ENCODE measurements at places on chromosomes 7 and 10.
A peak's percentile ranks its signal among the peaks of the same experiment; 100 is the strongest.

GRCh38 chr7:90938371-90938770 lies 325.9 kb upstream of the FZD1 start:
- no peak for DNase-seq

GRCh38 chr7:151178831-151179230 lies 8.2 kb downstream of the ASB10 start:
- DNase-seq: no peak

- no peak for DNase-seq
Measured at GRCh38 chr7:92584953-92585352, 5.2 kb downstream of the FAM133B start.

DNA sequence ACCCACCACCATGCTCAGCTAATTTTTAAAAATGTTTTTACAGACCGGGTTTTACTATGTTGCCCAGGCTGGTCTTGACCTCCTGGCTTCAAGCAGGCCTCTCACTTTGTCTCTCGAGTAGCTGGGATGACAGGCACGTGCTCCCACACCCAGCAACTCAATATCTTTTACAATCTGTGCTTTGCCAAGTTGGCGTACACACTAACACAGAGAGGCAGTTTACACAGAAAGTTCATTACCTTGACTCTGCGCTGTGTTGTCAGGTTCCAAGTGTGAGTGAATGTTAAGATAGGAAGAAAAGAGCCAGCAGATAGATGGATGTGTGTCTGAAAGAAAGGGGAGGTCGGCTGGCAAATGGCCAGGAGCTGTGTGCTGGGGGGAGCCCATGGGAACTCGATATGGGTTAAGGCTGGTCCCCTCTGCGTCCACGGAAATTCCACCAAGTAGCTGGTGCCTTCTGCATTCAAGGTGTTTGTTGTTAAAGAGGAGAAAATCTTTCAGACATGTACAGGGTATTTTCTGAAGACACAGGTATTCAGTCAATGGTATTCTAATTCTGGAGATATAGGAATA lies 299.8 kb downstream of the CAMK1D start:
- no peak for DNase-seq

GRCh38 chr7:22176791-22177412 lies 180.1 kb downstream of the RAPGEF5 start:
- no peak for DNase-seq

DNA sequence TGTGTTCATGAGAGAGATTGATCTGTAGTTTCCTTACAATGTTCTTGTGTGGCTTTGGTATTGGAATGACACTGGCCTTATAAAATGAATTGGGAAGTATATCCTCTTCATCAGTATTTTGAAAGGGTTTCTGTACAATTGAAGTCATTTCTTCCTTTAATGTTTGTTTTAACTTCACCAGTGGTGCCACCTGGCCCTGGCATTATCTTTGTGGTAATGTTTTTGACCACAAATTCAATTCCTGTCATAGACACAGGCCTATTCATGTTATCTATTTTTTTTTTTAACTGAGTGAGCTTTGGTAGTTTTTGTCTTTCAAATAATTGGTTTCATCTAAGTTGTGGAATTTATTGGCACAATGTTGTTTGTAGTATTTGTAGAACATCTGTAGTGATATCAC lies 127.7 kb downstream of the CDK14 start:
- no peak for DNase-seq

- no peak for DNase-seq
Measured at GRCh38 chr10:103025696-103026095, 107.6 kb downstream of the CNNM2 start.

GRCh38 chr10:131075218-131075770 lies 236.2 kb downstream of the TCERG1L start:
- no peak for DNase-seq

DNA sequence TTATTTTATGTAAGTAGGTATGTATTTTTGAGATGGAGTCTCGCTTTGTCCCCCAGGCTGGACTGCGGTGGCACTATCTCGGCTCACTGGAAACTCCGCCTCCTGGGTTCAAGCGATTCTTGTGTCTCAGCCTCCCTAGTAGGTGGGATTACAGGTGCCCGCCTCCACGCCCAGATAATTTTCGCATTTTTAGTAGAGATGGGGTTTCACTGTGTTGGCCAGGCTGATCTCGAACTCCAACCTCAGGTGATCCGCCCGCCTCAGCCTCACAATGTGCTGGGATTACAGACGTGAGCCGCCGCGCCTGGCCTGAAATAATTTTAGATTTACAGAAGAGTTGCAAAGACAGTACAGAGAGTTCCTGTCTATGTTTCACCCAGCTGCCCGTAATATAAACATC lies 37.5 kb downstream of the PFKFB3 start:
- no peak for DNase-seq

DNA sequence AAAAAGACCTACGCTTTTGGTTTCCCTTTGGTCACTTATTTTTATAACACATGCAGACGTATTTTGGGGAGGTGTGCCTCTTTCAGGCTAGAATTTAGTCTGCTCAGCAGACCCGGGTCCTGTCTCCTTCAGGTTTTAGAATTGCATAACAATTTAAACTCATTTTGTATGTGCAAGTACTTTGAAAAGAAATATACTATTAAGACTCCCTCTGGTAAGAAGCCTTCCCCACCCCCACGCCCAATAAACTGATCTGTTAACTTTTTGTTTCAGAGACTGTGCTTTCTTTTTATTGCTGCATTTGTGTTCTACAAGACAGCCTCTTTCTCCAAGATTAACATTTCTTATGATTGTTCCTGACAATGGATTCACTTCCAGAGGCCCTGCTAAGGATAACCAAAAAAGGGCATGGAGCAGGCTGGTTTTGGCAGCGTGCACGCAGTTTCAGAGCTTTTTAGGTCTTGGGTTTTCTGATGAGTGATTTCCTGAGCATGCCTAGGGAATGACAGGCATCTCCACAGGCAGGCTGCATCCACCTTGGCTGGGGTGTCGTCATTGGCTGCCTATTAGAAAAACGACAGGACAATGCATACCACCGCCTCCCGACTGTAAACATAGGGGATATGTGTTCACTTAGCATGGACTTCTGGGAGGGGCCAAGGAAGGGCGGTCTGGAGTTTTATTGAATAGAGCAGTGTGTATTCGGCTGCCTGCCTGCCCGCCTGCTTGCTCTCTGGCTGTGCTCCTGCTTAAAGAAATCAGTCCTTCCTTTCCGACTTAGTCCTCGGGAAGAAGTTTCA lies at the start of gene CALD1:
TSS of gene CALD1 (plus strand) at position 694 of the 800 bp plus-strand sequence. CDS start 88,100 bp downstream, outside the sequence.
- DNase-seq: no peak

DNA sequence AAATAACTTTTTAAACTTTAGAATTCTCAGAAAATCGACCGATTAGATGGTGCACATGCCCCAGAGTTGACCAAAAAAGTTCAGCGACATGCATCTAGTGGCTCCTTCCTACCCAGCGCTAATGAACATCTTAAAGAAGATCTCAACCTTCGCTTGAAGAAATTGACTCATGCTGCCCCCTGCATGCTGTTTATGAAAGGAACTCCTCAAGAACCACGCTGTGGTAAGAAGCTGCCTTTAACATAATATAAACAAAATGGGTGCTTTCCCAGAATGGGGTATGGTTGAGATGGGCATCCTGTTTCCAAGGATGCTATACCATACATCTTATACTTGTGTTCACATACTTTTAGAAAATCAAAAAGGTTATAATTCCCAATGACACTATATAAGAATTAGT lies 24.6 kb downstream of the GLRX3 start:
- DNase-seq: no peak

GRCh38 chr10:64537112-64537511 lies 1015.9 kb downstream of the REEP3 start:
- no peak for DNase-seq

DNA sequence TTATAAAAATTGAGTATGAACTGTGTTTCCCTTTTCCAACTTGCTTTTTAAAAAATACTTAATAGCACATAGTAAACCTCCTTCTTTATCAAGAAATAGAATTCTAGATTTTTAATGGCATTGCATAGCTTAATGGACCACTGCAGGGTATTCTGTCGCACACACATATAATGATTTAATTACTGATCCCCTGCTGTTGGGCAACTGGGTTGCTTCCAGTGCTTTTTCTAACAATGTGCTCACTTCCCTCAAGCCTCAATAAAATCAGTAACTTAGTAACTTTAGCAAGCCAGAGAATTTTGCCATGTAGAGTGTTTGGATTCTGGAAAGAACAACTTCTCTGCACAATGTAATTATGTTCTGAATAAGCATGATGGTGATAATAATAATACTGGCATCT lies 49.1 kb upstream of the PDLIM1 start:
- no peak for DNase-seq

GRCh38 chr10:69445041-69445440 lies 6.2 kb upstream of the TSPAN15 start:
- DNase-seq: no peak

GRCh38 chr10:128693493-128694131 lies 567.4 kb upstream of the MKI67 start:
- no peak for DNase-seq

GRCh38 chr7:2955269-2955668 lies 88.4 kb downstream of the CARD11 start:
- DNase-seq: no peak

- DNase-seq: no peak
Measured at GRCh38 chr10:9228771-9229170, 1174.3 kb downstream of the GATA3 start.

- peak; percentile 59 for DNase-seq
Measured at GRCh38 chr7:39414224-39415035, 151.8 kb upstream of the YAE1 start.

- DNase-seq: no peak
Measured at GRCh38 chr7:147411096-147411495, 1179.5 kb upstream of the C7orf33 start.

GRCh38 chr10:60810437-60811182 lies 32.3 kb downstream of the CDK1 start:
- no peak for DNase-seq

- DNase-seq: no peak
Measured at GRCh38 chr7:88268051-88268450, 38.6 kb downstream of the STEAP4 start.

GRCh38 chr10:110670335-110670734 lies 26.2 kb downstream of the RBM20 start:
- DNase-seq: no peak

DNA sequence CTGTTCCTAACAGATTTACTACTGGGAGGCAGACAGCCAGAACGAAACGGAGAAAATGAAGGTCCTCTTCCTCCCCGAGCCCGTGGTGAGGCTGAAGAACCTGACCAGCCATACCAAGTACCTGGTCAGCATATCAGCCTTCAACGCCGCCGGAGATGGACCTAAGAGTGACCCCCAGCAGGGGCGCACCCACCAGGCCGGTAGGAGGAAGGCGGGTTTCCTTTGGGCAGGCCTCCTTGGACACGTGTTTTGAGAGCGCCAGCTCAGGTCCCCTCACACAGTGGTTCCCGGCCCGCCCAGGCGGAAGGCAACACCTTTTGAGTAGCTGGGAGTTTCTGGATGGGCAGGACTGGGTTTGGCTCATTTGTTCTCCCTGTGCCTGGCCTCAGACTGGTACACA lies 474.0 kb upstream of the FOXK1 start:
- DNase-seq: no peak

- no peak for DNase-seq
Measured at GRCh38 chr10:95987685-95988426, 55.5 kb upstream of the CCNJ start.

DNA sequence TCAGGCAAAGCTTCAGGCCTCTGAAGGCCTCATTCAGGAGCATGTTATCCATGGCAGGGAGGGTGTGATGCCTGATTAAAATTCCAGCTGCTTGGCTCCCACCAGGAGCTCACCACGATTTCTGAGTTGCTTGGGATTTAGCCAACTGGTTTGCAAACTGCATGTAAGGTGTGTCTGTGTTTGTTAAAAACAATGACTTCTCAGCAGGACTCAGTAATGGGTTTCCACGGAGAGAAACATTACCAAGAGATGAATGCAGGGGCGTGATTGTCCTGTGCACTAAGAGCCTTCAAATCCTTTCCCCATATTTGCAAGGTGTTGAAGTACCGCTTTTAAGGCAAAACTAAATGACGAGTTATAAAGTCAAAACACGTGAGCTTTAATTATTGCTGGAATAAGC lies 88.8 kb upstream of the BTBD16 start:
- peak; percentile 39 for DNase-seq

GRCh38 chr7:43485580-43485979 lies 97.3 kb upstream of the STK17A start:
- DNase-seq: no peak

GRCh38 chr7:919924-920341 lies 34.5 kb downstream of the ADAP1 start:
- DNase-seq: no peak
